Stimulated activated naive CD8-positive, alpha-beta T cell treated with anti-CD3 and anti-CD28 coated beads, Interleukin-15, amount 100 ng/mL, for 72 hours (primary cell): ENCODE measurements at places on chromosomes 2 and 18.

- no peak for DNase-seq
These were observed at the start of gene GRB14 for GRCh38 chr2:164620873-164621763. Gene GRB14 (minus strand): TSS chr2:164621482. CDS start chr2:164621309, 173 bp downstream.

- DNase-seq: no peak
These were observed 1124.6 kb upstream of the FAM98A start for GRCh38 chr2:34723683-34724082.

- DNase-seq: no peak
These were observed 28.2 kb upstream of the ZEB2 start for GRCh38 chr2:144548088-144548487.

DNA sequence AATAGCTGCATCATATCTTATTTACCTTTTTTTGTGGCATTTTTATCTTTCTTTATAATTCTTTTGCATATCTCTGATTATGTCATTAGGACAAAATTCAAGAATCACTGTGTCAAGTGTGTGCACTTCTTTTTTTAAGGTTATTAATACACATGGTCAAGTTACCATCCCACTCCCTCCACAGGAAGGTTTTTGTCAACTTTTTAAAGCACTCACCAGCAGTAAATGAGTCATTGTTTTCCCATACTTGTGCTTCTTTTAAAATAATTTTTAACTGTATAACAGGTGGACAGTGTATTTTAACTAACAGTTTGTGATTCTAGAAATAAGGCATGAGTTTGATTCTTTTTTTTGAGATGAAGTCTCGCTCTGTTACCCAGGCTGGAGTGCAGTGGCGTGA lies 45.7 kb upstream of the FAM171B start:
- no peak for DNase-seq

DNA sequence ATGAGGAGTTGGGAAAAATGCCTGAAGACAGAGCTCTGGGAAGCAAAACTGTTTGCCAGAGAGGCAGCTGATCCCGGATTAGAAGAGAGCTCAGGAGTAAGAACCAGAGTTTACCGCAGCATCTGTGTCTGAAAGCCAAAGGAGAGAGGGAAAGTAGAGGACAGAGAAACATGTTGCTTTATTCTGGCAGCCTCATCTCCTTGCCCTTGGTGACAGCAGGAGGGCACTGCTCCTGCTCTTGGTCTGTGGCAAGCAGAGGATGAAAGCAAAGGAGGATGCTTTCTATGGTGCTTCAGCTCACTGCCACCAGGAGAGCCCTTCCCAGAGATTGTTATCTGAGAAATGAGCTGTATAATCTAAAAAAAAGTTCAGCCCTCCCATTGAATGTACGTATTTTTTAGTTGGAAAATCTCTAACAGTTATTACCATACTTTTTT lies 7.7 kb downstream of the SLC1A4 start:
- DNase-seq: no peak
